ENCODE measurements at places on chromosomes 2 and 18.
A peak's percentile ranks its signal among the peaks of the same experiment; 100 is the strongest.

DNA sequence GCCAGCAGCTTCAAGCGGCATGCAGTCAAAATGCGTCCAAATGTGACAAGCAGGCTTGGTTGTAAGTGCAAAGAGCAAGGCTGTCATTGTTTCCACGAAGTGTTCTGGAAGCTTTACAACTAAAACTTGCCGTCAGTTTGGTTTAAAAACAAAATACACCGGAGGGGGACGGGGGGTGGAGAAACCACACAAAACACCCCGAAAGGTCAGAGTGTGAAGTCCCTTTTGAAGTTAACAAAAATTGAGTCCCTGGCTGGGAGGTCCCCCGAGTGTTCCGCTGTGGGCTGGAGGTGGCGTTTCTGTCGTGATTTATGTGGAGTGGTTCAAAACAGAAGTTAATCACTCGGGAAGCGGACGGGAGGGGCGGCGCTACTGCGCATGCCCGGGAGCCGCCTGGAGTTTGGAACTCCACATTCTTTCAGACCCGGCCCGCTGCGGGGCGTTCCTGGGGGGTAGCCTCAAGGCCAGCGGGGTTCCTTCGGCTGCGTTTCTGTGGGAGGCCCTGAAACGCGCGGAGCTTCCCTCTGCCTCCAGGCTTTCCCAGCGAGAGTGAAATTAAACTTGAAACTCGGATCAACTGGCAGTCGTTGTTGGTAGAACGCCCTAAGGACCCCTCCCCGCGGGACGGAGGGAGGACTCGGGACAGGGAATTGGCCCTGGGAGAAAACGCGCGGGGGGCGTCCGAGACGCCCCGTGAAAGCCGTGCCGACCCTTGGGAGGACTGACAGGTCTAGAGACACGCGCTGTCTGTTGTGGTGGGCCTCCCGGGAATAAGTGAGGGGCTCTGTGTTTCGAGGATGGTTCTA is 1.4 kb downstream of the TGIF1 start:
- DNase-seq: peak; percentile 90

GRCh38 chr2:148596018-148596417 is 48.5 kb upstream of the EPC2 start:
- DNase-seq: no peak

GRCh38 chr18:3603421-3604234 is 153.7 kb downstream of the TGIF1 start:
- peak; percentile 99 for DNase-seq

- DNase-seq: no peak
Measured at GRCh38 chr2:150620855-150621254, 133.4 kb upstream of the RND3 start.

DNA sequence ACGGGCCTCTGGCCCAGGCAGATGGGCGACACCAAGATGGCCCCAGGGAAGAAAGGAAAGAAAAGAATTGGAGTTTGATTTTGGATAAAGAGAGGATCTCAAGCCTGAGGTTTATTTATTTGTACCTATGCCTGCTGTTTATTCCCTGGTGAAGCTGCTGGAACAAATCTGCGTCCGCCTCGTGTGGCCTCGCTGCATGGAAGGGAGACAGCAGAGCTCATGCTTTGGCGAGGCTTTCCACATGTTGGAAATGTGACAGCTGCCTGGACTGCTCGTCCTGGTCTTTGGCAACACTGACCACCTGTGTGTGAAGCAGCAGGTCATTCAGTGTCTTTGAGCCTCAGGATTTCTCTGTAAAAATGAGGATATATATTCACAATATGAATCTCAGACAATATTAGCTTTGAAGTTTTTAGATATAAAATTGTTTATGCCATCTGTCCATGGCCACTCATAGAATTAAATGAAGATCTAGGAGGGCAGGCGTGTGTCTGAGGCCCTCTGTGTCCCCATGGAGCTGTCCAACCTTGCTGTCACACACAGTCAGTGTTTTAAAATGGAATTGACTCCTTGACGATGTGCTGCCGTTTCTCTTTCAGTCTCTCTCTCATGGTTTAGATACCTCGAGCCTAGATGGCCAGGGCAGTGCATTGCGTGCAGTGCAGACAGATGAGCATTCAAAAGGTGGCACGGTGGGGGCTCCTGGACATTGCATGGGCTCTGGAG is 94.3 kb downstream of the SOCS6 start:
- DNase-seq: no peak

DNA sequence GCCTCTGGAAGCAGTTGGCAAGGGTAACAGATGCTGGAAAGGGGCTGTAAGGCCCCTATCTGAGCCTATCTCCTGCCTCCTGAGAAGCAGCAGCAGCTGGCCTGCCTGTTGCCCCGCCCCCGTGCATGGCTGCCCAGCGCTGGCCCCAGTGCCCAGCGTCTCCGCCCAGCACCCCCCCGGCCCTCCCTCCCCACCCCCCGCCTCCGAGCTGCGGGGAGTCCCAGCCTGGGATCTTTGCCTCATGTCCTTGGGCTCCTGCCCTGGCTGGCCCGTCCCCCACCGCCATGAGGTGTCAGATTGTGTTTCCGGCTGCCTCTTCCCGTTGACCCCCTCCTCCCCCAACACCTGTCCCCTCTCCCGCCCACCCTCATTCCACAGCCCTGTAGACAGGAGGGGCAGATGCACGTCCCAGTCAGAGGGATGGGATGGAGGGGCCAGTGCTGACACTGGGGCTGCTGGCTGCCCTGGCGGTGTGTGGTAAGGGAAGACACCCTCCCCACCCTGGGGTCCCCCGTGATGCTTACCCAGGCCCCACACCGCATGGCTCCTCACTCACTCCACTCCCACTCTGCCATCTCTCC is at the start of gene CHRND:
TSS of gene CHRND (plus strand) at position 370 of the 581 bp plus-strand sequence. CDS start at position 426, 56 bp downstream.
- DNase-seq: no peak

DNA sequence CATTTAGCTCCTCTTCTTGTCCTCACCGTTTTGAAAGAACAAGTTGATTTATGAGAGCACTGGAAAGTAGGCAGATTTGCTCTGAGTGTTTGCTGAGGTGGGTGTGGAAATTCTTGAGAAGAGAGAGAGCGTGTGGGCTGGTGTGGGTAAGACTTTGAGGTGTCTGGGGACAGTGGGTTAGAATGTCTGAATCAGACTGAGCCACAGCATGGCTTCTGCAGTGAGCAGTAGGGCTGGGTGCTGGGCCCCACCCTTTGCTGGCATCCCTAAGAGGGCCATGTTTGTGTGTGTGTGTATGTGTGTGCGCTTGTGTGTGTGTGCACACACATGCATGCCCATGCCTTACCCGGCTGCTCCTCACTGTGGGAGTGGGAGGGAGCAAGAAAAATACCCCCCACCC is 63.7 kb downstream of the COPS8 start:
- no peak for DNase-seq

- DNase-seq: no peak
Measured at GRCh38 chr18:47274961-47275360, 23.5 kb upstream of the SKOR2 start.

- no peak for DNase-seq
Measured at GRCh38 chr18:60693426-60693825, 320.9 kb upstream of the MC4R start.

DNA sequence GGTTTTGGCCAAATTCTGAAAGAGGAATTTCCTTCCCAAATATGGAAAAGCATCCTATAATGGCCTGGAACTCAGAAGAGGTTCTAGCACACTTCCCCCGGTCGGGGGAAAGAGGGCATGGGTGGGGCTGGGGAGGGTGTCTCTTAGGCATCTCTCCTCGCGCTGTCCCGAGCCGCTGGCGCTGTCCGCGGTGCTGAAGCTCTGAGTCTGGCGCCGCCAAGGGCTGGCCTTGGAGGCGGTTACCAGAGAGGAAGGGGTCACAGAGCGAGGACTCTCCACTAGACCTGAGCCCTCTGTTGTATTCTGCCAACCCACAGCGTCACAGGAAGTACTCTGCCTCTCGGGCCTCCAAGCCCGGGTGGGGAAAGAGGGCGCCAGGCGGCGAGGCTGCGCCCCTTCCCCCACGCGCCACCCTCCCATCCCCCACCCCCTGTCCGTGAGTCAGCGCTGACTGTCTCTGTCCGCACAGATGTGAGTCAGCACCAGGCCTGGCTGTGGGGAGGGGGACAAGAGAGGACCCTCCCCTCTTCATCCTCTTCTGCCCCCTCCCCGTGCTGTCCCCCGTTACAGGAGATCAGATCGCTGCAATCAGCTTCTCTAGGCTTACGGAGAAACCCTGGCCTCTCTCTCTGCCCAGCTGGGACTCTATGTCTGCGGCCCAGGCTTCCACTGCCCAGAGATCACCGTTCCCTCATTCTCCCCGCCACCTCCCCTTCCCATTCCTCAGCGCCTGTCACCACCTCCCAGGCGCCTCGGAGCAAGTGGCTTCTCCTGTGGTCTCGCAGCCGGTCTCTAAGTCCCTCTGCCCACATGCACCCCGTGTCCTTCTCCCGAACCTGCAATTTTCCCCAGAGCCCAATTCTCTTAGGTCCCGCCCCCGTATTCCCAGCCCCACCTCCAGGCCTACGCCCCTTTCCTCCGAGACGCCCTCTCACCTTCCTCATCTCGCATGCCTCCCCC is 779 bp downstream of the PTPRN start:
- no peak for DNase-seq

DNA sequence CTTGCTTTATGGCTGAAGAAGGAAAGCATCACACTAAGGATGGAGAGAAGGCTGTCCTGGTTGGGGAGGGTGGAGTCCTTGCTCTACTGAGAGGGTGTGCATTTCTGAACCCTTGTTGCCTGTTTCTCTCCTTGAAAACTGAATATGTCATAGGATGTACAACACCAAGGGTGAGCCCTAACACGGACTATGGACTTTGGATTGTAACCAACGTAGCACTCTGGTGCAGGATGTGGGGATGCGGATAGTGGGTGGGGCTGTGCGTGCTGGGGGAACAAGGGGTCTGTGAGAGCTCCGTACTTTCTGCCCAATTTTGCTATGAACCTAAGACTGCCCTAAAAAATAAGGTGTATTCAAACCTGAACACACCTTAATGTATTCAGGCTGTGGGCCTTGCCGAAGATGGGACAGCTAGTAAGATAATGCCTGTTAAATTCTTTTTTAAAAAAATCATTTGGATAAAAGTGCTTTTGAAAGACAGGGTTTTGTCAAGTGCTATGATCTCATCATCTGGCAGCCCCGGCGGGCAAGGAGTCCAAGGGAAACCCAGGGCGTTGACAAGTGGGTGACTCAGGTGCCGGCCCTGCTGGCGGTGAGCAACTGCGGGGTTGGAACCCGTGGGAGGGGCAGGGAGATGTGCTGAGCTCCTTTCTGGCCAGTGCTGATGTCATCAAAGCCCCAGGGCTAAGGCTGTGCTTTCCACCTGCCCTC is 54.0 kb downstream of the GATA6 start:
- DNase-seq: peak; percentile 24

DNA sequence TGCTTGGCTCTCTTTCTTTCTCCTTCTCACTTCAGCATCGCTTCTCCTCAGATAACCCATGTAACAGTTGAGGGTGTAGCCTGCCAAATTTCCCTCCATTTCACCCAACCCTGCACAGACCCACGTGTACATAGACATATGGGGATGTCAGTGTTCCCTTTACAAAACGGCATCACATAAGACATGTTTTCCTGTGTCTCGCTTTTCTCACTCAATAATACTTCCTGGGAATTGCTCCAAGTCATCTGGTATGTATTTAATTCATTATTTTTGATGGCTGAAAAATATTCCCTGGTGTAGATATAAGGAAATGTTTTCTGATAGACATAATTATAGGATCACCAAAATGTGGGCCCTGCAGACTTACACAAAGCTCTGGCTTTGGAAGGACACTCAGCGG is 176.8 kb downstream of the LOXHD1 start:
- DNase-seq: no peak

DNA sequence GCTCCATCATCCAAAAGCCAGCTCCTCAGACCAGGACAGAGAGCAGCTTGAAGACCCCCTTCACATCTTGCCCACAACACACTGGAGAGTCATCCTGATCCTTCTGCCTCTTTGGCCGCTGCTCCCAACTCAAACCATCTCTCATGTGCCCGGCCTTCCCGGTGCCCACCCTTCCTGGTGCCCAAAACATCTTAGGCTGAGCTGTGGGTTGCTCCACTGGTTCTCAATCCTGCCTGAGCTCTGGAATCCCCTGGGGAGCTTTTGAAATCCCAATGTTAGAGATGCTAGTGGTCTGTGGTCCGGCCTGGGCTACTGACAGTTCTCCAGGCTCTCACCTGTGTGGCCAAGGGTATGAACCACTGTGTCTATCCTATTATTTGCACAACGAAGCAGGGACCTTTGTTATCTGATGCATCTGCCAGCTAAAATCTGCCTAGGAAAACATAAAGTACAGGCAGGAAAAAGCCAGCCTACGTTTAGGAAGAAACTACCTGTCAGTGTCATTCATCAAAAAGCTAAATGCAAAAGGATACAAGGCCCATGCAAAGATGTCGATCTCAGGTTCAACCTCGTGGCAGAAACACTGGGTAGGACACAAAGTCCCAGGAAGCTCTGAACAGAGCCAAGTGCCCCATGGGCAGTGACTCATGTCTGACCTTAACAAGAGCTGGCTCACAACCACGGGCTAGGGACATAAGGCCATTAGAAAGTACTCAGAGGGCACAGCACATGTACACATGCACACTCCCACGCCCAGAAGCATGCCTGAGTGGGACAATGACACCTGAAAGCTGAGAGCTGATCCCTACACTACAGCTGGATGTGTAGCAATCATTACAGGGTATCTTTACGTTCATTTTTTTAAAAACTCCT is 30.8 kb downstream of the TBC1D8 start:
- DNase-seq: peak; percentile 70

GRCh38 chr2:24456599-24457556 is 34.2 kb upstream of the NCOA1 start:
- DNase-seq: peak; percentile 70

DNA sequence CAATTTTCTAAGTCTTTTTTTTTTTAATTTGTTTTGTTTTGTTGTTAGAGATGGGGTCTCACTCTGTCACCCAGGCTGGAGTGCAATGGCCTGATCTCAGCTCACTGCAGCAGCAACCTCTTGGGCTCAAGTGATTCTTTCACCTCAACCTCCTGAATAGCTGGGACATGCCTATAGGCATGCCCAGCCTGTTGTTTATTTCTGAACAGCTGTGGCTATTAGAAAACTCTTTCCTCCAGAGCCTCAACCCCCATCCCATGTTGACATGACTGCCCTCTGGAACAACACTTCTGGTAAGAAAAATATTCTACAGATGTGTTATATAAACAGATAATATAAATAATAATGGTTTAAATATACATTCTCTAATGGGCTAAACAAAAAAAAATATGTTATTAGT is 44.4 kb upstream of the TWSG1 start:
- DNase-seq: no peak

- no peak for DNase-seq
Measured at GRCh38 chr2:25362434-25363145, 20.9 kb upstream of the DNMT3A start.

- no peak for DNase-seq
Measured at GRCh38 chr18:5770176-5770575, 125.1 kb downstream of the TMEM200C start.

- peak; percentile 17 for DNase-seq
Measured at GRCh38 chr2:56292951-56293350, 109.2 kb downstream of the CCDC85A start.

- no peak for DNase-seq
Measured at GRCh38 chr2:110993557-110994231, 127.0 kb upstream of the BCL2L11 start.

- DNase-seq: no peak
Measured at GRCh38 chr2:212028798-212029394, 509.7 kb downstream of the ERBB4 start.

GRCh38 chr2:186554429-186554828 is 35.4 kb upstream of the ITGAV start:
- no peak for DNase-seq

- no peak for DNase-seq
Measured at GRCh38 chr2:120388222-120389035, 42.5 kb downstream of the INHBB start.
